ENCODE measurements at places on chromosomes 16 and 17. TPM values are rescaled to one million over a fixed set of nuclear protein-coding genes. Genes with fewer than 3 reads are reported as not detected.

- H3K27me3 ChIP-seq = no peaks in the 10 kb centered on the region
- H3K4me3 ChIP-seq = no peak overlapping the region
- H3K4me1 ChIP-seq = no peaks in the 10 kb centered on the region
- DNase-seq = no peak
Observed at GRCh38 chr16:85401370-85401916, 211.7 kb upstream of the GSE1 start.

Gene ZNF385C
- total RNA-seq = 0.78 TPM

DNA sequence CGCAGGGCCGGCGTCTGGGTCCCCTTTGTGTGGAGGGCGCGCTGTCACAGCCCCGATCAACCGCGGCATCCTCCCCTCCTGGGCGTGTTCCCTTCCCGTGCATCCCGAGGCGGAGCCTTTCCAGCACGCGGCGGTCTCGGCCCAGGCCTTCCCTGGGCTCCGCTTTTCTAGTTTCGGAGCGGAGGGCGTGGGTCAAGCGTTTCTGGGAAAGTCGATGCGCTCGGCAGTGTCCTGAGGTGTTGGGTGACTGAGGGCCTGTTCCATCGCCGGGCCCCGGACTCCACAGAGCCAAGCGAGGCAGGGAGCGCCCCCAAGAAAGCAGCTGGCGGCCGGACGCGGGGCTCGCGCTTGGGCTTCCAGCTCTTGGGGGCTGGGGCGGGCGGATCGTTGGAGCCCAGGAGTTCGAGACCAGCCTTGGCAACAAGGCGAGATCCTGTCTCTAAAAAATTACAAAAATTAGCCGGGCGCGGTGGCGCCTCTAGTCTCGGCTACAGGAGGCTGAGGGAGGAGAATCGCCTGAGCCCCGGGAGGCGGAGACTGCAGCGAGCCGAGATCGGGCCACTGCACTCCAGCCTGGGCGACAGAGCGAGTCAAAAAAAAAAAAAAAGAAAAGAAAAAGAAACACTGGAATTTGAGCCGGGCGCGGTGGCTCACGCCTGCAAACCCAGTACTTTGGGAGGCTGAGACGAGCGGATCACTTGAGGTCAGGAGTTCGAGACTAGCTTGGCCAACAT, 806 bp downstream of the IFT140 start:
- peaks cover 42% of the 10 kb centered on the region for H3K4me1 ChIP-seq
- peak overlapping the region; percentile 75 for H3K4me3 ChIP-seq
- H3K27me3 ChIP-seq = peaks cover 4% of the 10 kb centered on the region
- peak; percentile 56 for DNase-seq
- H3K36me3 ChIP-seq = peaks cover 3% of the 10 kb centered on the region

Gene CDH13
- not detected for total RNA-seq

Gene RAB11FIP4
- 70.5 TPM for total RNA-seq

DNA sequence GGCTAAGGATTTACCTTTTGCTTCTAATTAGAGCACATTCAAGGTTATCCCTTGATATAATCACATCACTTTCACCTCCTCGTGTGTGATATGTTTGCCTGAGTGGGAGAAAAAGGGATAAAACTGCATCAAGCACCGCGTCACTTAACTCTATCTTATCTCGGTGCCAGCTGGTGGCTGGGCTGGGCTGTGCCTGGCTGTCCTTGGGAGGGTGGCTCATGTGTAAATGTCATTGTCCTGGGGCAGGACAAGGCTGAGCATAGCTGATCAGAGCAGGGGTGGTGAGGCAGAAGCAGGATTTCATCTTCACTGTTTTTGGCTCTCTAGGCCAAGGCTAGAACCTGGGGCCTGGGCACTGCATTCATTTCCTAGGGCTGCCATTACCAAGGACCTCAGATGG, 105.3 kb downstream of the RAP1GAP2 start:
- H3K4me1 ChIP-seq = no peaks in the 10 kb centered on the region
- H3K36me3 ChIP-seq = peaks cover under 1% of the 10 kb centered on the region
- no peak overlapping the region for H3K4me3 ChIP-seq

GRCh38 chr16:85820604-85821372, 21.3 kb downstream of the COX4I1 start:
- peaks cover 32% of the 10 kb centered on the region for H3K4me1 ChIP-seq
- no peaks in the 10 kb centered on the region for H3K36me3 ChIP-seq
- no peaks in the 10 kb centered on the region for H3K27me3 ChIP-seq
- no peak overlapping the region for H3K4me3 ChIP-seq
- DNase-seq = no peak

GRCh38 chr16:3835089-3835602, 45.4 kb downstream of the CREBBP start:
- DNase-seq = no peak
- no peaks in the 10 kb centered on the region for H3K27me3 ChIP-seq
- H3K36me3 ChIP-seq = peaks cover 11% of the 10 kb centered on the region
- H3K4me1 ChIP-seq = no peaks in the 10 kb centered on the region
- H3K4me3 ChIP-seq = no peak overlapping the region
- no peak overlapping the region for H3K27ac ChIP-seq

Gene TP53TG3C
- not detected for total RNA-seq

Gene KRT39
- not detected for total RNA-seq

GRCh38 chr17:4208238-4208637, 55.5 kb downstream of the ANKFY1 start:
- H3K4me1 ChIP-seq = peaks cover 5% of the 10 kb centered on the region
- H3K36me3 ChIP-seq = peaks cover 11% of the 10 kb centered on the region
- no peak for DNase-seq
- H3K27ac ChIP-seq = no peak overlapping the region
- H3K4me3 ChIP-seq = no peak overlapping the region

DNA sequence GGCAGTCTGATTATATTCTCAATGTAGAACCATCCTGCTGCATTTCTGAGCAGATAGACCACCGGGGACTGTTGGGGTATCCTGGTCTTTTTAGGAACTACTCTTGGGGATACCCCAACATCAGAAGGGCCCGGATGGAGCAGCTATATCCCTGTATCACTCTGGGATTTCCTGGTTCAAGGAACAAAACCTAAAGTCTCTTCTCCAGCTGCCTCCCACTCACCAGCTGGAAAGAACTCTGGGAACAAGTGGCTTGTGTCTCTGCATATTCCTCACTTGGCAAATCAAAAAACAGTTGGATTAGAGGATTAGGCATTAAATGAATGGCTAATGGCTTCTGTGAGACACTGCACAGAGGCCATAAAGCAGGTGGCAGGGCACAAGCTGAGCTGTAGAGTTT, 62.3 kb upstream of the HS3ST2 start:
- no peak overlapping the region for H3K4me3 ChIP-seq
- H3K36me3 ChIP-seq = no peaks in the 10 kb centered on the region
- H3K27me3 ChIP-seq = no peaks in the 10 kb centered on the region
- no peaks in the 10 kb centered on the region for H3K4me1 ChIP-seq
- no peak overlapping the region for H3K27ac ChIP-seq
- DNase-seq = no peak

DNA sequence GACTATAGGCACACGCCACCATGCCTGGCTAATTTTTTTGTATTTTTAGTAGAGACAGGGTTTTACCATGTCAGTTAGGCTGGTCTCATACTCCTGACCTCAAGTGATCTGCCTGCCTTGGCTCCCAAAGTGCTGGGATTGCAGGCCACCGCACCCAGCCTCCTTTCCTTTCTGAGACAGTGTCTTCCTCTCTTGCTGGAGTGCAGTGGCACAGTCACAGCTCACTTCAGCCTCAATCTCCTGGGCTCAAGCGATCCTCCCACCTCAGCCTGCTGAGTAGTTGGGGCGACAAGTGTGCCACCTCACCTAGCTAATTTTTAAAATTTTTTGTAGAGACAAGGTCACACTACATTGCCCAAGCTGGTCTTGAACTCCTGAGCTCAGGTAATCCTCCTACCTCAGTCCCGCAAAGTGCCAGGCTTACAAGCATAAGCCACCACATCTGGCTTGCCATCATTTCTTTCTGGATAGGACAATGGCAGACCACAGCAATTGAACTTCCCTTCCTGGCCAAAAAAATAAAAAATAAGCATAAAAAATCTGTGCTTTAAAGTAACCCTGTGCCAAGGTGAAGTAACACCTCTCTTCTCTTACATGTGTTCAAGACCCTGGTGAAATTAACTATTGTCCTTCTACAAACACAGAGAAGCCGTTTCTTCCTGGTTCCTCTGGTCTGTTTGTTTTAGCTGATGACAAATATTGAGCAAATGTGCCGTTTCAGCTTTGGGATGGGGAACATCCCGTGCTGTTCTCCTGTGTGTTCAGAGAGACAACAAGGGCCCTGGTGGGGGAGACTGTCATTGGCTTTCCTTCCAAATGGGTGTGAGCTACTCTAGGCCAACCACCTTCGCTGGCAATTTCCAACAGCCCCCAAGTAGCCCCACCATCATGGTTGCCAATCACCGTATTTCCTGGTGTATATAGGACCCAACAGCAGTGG, 60.2 kb downstream of the EMP2 start:
- no peak overlapping the region for H3K4me3 ChIP-seq
- H3K36me3 ChIP-seq = no peaks in the 10 kb centered on the region
- peaks cover 3% of the 10 kb centered on the region for H3K4me1 ChIP-seq

DNA sequence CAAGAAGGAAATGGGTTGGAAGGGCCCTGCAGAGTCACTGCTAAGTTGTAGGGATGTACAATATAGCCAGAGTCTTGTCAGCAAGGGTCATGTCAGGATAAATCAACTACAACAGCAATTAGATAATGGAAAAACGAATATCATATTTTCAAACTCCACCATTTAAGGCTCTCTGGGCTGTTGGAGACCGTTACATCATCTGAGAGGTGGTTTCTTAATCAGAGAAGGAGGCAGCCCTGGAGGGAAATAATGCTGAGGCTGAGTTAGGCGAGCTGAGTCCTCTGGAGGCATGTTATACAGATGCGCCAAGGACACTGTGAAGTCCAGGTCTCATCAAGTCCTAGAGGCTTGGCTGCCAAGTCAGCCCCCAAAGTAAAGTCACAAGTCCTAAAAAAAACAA, 30.3 kb downstream of the LYRM9 start:
- no peak for DNase-seq
- H3K27ac ChIP-seq = no peak overlapping the region
- no peaks in the 10 kb centered on the region for H3K36me3 ChIP-seq
- H3K27me3 ChIP-seq = no peaks in the 10 kb centered on the region

Gene RCVRN
- not detected for total RNA-seq

DNA sequence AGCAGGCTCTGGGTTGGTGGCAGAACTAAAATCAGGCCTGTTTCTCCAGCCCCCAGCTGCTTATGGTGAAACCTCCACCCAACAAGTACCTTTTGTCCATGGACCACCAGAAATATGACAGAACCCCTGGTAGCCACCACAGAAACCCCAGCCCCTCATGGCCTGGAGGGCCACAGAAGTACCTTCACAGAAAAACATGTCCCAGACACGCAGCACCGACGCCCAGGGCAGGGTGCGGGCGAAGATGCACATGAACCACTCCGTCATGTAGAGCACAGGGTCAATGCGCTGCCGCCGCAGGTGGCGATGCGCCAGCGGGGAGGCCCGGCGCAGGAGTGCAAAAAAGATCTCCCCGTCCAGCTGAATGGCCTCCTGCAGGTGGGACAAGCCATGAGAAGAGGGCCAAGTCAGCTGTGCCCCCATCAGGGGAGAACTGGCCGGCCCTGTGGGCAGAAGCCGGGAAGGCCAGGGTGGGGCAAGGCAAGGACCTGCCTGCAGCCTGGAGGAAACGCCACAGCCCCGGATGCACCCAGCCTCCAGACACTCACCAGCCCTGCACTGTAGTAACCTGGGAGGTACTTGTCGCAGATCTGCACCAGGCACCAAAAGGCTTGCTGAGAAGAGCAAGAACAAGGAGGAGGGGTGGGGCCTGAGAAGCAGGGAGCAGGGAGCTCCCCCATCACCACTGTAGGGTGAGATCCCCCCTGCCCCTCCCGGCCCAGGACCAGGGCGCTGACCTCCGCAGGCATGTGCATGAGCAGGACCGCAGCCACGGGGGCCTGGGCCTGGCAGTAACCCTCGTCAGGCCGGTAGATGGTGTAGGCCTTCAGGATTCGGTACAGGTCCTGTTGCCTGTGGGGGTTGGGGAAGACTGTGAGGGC, 4.1 kb upstream of the CD2BP2 start:
- peaks cover 18% of the 10 kb centered on the region for H3K4me1 ChIP-seq
- H3K27ac ChIP-seq = no peak overlapping the region
- no peak overlapping the region for H3K4me3 ChIP-seq
- H3K27me3 ChIP-seq = no peaks in the 10 kb centered on the region

DNA sequence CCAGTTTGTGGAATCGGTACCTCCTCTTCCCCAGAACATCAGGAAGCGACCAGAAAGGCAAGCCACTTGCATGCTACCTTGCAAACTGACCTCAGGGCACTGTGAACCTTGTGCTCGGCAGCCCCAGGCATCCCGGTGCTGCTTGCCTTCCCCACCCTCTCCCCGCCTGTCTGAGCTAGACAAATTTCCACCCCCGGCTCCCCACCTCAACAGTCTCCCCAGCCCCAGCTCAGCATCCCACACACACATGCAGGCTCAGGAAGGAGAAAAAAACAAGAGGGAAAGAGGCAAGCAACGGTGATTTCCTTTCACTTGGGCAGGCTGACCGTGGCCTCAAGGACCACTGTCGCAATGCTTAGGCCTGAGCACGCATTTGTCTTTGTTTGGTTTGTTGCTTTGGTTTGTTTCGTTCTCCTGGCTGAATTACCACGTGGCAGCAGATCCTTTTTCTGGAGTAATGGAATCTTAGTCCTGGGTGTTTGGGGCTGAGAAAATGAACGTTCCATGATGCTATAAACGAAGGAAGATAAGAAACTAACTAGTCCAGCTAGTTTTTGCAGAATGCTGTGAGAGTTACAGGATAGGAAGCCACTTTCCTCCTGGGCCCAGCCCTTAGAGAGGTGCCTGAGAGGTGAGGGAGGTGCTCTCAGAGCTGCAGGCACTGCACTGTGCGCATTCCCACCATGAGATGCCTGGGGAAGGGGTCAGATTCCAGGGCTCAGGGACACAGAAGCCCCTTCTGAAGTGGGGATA, 27.9 kb downstream of the SDK2 start:
- no peaks in the 10 kb centered on the region for H3K27me3 ChIP-seq
- H3K27ac ChIP-seq = no peak overlapping the region
- DNase-seq = no peak
- H3K4me3 ChIP-seq = no peak overlapping the region
- H3K4me1 ChIP-seq = peaks cover 20% of the 10 kb centered on the region

DNA sequence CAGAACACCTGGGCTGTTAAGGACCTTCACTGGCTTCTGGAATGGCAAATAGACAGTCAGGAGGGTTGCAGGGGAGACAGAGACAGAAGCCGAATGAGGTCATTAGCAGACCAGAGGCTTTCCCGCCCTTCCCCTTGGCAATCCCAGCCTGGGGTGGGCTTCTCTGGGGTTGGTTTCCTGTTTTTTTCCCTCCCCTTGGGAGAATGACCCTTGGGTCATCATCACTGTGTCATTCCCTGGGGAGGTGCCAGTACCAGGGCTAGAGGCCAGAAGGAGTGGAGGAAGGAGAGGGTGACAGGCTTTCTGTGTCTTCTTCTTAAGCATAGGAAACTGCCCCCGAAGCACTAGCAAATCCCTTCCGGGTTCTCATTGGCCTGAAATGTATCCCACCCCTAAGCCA, 42.9 kb upstream of the IL21R start:
- H3K27me3 ChIP-seq = no peaks in the 10 kb centered on the region
- no peak for DNase-seq
- H3K4me1 ChIP-seq = no peaks in the 10 kb centered on the region
- peak overlapping the region; percentile 70 for H3K27ac ChIP-seq
- H3K36me3 ChIP-seq = peaks cover 94% of the 10 kb centered on the region
- H3K4me3 ChIP-seq = no peak overlapping the region

- peak; percentile 38 for DNase-seq
- no peaks in the 10 kb centered on the region for H3K36me3 ChIP-seq
- H3K4me1 ChIP-seq = no peaks in the 10 kb centered on the region
- no peaks in the 10 kb centered on the region for H3K27me3 ChIP-seq
- no peak overlapping the region for H3K27ac ChIP-seq
Observed at GRCh38 chr17:33049781-33050414, 58.3 kb downstream of the SPACA3 start.

All from B cell (primary cell).